ENCODE measurements at places on chromosomes 6 and 20. TPM values are rescaled to one million over a fixed set of nuclear protein-coding genes. Genes with fewer than 3 reads are reported as not detected.

DNA sequence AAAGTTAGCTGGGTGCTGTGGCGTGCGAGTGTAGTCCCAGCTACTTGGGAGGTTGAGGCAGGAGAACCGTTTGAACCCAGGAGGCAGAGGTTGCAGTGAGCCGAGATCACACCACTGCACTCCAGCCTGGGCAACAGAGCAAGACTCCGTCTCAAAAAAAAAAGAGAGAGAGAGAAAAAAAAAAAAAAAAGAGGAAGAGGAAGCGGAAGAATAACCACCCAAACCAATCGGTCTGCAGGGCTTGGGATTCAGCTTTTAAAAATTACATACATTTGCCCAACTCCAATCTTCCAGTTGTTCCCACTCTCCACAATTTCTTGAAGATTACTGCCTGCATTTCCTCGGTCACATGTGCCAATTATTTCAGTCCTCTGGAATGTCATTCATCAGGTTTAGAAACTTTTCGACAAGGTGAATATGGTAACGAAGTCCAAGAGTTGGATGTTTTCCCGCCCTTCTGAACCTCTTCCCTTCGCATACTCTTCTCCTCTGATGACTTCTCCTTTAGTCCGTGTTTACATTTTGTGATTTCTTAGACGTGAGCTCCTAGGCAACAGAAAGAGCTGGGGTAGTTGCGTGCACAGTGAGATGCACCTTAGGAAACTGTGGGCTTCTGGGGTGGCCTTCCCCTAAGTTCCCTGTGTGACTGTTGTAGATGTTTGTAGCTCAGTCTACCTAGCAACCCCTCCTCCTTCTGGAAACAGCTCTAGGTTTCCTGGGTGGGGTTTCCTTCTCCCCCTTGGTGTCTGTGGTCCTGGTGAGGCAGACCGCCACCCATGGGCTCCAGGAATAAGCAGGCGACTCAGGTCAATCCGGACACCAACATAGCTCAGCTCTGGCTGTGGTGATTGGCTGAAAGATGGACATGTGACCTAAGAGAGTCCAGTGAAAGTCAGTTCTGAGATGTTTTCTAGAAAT, 63.0 kb upstream of the NCOA3 start:
- no peak for DNase-seq

GRCh38 chr6:157072128-157072527, 251.2 kb downstream of the TMEM242 start:
- DNase-seq, result no peak

Gene TAF11
- total RNA-seq, result 75.0 TPM

DNA sequence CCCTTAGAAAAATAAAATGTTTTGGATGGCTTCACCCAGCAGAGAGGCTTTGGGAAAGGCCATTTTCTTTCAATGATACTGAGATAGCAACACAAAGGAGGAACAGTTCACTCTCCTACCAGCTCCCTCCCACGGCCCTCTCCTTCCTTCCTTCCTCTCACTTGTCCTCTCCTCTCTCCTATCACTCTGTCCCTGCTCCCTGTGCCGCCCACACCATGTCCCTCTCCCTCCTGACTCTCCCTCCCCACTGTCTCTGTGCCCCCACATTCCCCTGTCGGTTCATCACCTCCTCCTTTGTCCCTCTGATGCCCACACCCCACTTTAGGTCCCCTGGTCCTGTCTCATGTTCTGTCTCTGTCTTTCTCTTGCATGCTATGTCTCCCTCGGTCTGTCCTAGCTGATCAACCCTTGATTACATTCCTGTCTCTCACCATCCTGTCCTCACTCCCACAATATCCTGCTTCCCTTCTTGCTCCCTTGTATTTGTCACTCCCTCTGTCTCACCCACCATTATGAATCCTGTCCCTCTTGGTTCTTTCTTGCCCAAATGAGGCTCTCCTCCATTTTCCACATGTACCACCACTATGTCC, 30.1 kb downstream of the ELMO2 start:
- no peak for DNase-seq

- DNase-seq, result peak; percentile 25
These were observed 513.7 kb upstream of the SULF2 start for GRCh38 chr20:48298851-48299484.

DNA sequence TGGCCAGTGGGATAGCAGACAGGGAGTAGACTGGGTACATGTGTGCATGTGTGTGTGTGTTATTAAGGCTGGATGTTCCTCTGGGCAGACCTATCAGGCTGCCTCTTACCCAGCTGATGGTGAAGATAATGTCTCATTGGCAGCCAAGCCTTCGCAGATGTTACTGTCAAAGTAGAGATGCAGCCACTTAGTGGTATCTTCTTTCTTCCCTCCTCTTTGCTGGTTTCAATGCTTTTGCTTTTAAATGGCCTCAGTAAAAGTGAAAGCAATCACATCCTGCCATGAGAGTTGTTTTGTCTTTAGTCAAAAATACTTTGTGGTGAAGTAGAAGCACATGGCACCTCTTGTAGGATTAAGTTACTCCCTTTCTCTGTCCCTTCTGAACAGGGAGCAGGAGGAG, 57.5 kb downstream of the SNRNP48 start:
- DNase-seq, result no peak

Gene OPN5
- total RNA-seq, result not detected

GRCh38 chr6:147615659-147616456, 107.4 kb downstream of the SAMD5 start:
- no peak for DNase-seq

Gene DSE
- total RNA-seq, result 30.0 TPM

DNA sequence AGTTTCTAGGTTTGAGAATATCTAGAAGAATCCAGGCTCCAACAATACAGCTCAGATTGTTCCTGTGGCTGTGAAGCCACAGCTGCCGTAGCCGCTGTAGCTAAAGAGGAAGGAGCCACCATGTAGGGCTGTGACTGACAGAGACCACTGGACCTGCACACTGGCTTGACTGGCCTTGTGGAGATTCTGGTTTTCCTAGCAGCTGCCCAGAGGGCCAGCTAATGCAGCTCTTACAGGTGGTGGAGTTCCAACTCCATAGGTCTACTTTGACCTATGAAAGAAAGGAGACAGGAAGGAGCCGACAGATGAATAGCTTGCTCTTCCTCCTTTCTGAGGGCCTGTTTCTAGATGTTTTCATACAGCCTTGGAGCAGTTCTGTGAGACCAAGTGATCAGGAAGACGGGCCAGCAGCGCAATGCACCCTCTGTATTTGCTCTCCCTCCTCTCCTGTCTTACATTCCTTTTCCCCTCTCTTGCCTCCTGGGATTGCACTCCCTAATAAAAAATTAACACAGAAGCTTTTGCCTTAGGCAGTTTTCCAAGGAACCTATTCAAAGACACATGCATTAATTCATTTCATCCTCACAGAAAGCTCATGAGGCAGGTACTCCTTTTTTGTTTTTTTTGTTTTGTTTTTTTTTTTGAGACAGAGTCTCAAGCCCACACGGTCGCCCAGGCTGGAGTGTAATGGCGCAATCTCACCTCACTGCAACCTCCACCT, 51.8 kb upstream of the MYB start:
- DNase-seq, result no peak

- DNase-seq, result no peak
These were observed 8.4 kb downstream of the DTD1 start for GRCh38 chr20:18596270-18596669.

DNA sequence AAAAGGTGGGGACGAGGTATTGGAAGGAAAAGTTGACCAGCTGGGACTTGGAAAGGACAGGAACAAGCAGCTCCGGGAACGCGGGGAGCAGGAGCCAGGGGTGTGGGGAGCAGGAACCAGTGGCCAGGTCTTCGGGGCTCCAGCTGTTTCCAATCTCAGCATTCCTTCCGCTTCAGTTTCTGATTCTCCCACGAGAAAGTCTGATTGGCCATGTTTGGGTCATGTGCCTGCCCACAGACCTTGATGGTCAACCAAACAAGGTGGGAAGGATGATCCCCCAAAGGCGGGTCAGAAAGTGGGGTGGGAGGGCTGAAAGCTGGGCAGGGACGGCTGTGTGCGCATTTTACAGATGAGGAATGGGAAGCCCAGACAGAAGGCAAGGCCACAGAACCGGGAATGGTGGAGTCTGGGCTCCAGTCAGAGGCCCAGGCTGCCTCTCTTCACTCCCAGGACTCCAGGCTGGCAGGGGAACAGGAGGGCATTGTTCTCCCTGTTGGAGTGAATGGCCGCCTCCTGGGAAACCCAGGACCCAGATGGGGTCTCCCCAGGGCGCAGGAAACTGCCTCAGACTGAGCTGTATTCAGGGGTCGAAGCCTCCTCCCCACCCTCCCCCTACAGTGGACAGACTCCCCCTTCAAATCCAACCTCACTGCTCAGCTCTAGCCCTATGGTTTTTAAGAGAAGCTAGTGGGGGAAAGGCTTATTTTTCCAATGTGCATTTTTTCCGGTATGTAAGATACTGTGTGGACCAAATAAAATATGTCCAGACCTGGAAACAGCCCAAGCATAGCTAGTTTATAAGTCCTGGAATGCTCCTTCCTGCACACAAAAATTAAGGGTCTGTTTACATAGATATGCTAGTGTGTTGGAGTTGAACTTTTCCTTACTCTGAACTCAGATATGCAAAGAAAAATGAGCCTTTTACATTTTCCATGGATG, 12.2 kb upstream of the PTGIS start:
- no peak for DNase-seq

Gene MED23
- total RNA-seq, result 37.3 TPM

Gene PTPRK
- total RNA-seq, result 30.9 TPM

DNA sequence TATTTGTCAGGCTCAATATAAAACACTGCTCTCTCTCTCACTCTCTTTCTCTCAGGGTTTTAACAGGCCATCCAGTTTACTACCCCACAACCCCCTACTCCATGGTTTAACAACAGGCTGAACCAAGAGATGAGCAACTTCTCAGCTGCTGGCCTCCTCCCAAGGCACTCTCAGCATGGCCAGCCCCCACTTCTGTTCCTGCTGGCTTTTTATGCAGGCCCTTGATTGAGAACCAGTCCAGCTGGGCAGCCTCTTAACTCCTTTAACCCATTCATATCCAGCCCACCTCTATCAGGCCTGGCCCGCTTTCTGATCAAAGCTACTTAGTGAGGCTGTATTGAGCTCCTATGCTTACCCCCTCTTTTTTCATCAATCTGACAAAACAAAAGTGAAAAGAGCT, 346.8 kb upstream of the POU3F2 start:
- DNase-seq, result peak; percentile 64

GRCh38 chr6:17211101-17211500, 70.1 kb upstream of the RBM24 start:
- DNase-seq, result no peak

DNA sequence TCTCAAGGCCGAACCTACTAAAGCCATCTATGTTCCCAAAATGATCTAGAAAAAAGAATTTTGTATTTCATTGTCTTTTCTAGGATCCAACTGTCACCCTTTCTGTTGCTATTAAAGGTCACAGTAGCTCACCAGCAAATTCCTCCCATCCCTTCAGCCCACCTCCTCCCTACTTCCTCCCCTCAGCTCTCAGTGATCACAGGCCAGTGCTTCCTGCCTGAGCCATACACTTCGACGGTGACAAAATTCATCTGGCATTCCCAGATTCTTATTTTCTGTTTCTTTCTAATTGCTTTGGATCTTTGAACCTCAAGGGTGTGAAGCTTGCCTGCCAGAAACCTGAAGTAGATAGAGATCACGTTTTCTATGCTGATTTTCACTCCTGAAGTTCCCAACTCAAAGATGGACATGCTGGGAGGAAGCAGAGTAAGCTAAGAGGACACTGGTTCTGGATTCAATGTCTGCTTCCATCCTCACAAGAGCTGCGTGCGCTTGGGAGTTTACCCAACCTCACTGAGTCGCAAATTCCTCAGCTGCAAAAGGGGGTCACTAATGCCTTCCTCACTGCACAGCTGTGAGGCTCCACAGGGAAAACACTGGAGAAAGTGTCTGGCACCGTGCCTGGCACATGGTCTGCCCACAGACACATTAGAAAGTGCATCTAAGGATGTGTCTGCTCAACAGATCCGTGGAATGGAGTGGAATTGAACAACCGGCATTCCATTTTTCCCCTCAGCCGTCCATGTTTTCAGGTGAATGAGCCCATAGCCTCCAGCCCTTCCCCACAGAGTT, 34.5 kb downstream of the MDGA1 start:
- no peak for DNase-seq

- DNase-seq, result no peak
These were observed 81.0 kb downstream of the SMLR1 start for GRCh38 chr6:130908188-130908587.
